Stimulated activated CD8-positive, alpha-beta memory T cell treated with anti-CD3 and anti-CD28 coated beads, Interleukin-2, amount 100 ng/mL, for 48 hours (primary cell): ENCODE measurements at places on chromosomes 3 and 15.

- DNase-seq: no peak
Measured at GRCh38 chr15:83613714-83614113, 40.2 kb upstream of the ADAMTSL3 start.

DNA sequence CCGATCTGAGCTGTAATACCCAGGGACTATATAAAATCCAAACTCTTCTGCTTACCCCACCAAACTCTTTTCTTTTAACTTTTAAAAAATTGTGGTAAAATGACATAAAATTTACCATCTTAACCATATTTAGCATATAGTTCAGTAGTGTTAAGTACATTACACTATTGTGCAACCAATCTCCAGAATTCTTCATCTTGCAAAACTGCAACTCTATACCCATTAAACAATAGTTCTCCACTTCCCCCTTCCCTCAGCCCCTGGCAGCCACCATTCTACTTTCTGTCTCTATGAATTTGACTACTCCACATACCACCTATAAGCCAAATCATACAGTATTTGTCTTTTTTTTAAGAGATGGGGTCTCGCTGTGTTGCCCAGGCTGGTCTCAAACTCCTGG is 38.7 kb downstream of the SENP8 start:
- DNase-seq: no peak

DNA sequence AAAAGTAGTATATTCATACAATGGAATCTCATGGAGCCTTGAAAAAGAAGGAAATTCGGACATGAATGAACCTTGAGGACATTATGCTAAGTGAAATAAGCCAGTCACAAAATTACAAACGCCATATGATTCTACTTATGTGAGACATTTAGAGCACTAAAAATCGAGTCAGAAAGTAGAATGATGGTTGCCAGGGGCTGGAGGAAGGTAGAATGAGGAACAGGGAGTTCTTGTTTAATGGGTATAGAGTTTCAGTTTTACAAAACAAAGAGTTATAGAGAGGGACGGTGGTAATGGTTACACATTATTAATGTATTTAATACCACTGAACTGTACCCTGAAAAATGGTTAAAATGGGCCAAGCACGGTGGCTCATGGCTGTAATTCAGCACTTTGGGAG is 19.5 kb downstream of the UBXN7 start:
- DNase-seq: no peak

GRCh38 chr15:51022206-51022605 is 72.5 kb downstream of the TNFAIP8L3 start:
- DNase-seq: no peak

GRCh38 chr3:149252272-149252671 is 30.6 kb upstream of the CP start:
- DNase-seq: no peak

DNA sequence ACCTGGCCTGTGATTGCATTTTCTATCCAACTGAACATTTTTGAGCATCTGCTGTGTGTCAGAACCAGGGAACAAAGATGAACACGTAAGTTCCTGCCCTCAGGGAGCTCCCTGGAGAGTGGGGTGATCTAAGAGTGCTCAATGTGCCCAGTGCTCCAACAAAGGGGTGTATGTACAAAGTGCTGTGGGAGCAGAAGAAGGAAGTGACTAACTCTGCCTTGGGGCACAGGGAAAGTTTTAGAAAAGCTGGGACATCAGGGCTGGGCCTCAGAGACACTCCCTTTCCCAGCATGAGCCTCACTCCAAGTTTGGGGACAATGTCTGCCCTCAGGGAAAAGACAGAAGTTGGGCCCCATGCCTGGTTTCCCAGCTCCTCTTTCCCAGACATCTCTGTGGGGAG is 27.6 kb upstream of the BNC1 start:
- DNase-seq: no peak

DNA sequence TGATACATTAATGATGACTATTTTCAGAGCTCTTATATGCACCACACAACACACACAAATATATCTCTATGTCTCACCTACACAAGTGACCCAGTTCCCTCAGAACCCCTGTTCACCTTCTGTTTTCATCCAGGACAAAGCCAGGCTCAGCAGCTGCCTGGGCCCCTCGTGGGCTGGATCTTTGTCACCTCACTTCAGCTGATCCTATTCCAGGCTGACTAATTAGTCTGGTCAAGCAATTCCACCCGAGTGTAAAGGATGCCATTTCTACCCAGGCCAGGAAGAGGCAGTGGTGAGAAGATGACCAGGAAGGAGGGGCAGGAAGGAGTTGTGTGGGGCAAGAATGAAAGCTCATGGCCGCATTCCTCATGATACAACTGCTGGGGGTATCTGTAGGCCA is 62.3 kb downstream of the DHX30 start:
- no peak for DNase-seq

- no peak for DNase-seq
Measured at GRCh38 chr3:152508705-152509104, 240.0 kb downstream of the MBNL1 start.

DNA sequence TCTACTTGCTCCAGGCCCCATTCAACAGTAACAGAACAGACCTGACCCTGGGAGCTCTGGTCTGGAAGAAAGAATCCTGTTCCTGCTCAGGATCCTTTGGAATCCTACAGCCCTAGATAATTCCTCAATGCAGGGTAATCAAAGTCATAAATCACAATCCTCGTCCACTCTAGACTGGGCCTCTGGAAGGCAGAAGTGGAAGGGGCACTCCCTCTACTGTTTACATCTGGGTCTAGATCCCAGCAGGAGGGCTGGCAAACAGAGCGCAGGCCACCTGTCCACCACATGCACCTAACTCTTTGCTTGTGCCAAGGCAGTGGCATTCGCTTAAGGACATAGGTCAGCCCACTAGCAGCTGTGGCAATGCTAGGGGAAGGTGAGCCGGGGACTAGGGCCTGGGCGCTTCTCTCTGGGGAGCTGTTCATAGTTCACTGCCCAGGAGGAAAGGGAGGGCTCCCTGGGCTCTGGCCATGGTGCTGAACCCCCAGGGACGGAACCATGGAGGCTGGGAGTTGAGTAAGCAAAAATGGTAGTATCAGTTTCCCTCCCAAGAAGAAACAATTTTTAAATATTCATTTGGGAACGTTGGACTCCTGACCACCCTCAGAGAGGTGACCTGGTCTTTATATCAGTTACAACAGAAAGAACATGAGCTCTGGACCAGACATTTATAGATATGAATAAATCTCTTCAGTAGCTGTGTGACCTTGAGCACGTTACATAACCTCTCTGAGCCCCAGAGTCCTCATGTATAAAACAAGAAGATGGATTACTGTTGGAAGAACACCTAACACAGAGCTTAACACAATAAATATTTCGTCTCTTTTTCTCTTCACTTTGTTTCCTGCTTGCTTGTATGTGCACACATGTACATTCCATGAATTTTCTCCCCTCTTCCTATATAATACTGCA is 90.2 kb downstream of the NTRK3 start:
- no peak for DNase-seq

GRCh38 chr15:78212546-78213424 is 21.6 kb downstream of the ACSBG1 start:
- no peak for DNase-seq

DNA sequence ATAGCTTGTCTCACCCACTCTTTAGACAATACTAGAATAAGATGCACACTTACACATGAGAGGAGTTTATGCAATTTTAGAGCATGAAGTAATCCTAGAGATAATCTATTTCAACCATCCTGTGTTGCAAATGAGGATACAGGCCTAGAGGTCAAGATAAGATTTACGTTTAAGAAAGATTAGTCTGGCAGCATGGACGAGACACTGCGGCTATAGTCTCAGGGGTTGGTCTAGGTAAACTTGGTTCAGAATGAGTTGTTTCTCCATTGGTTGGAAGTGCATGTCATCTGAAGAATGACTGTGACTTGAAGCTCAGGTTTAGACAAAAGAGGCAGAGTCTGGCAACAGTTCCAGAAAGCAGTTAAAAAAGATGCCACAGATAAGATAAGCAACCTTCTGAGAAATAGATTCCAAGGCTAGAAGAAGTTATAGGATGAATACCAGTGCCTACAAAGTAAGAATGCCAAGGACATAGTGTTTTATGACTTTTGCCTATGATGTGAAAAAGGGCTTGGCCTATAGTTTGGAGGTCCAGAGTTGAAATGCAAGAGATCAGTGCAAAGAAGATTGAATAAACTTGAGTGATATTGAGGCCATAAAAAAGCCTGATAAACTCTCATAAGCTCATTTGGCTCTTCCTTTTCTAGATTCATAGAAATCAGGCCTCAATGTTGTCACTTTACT is 631.0 kb downstream of the SQOR start:
- no peak for DNase-seq

- DNase-seq: no peak
Measured at GRCh38 chr3:7982126-7982525, 519.5 kb upstream of the LMCD1 start.

- DNase-seq: no peak
Measured at GRCh38 chr3:9422712-9423424, 25.5 kb downstream of the SETD5 start.

- DNase-seq: no peak
Measured at GRCh38 chr3:47899495-47900108, 96.7 kb downstream of the DHX30 start.

GRCh38 chr15:91765660-91766059 is 87.8 kb upstream of the SLCO3A1 start:
- no peak for DNase-seq
